ENCODE measurements at places on chromosomes 5 and 9.

DNA sequence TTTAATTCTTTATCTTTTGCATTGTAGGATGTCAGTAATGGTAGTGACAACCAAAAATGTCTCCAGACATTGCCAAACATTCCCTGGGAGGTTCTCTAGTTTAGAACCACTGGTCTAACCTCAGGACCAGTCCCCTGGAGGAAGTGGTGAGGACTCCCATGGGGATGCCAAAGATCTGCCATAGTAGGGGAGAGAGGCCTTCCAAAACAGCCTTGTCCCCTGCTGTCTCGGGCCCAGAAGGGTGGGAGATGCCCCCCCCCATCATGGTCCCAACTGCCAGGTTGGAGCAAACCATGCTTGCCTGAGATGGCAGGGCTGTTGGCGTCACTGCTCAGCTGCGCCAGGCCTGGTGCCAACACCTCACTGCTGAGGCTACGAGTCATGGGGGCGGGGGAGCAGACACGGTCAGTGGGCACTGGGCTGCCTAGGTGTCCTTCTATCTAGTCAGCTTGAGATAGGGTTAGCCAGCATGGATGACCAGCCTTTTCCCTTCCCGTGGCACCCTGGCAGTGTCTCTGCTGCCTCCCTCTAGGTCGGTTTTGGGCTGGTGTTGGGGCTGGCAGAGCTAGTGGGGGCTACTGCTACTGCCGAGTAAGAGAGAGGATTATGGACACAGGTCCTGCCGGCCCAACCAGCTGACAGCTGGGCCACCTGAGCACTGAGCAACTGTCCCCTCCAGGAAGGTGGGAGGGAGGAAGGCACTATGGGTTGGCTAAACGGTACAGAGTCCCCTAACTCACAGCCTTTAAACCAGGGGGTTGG lies 8.3 kb upstream of the CXXC5 start:
- DNase-seq: no peak

DNA sequence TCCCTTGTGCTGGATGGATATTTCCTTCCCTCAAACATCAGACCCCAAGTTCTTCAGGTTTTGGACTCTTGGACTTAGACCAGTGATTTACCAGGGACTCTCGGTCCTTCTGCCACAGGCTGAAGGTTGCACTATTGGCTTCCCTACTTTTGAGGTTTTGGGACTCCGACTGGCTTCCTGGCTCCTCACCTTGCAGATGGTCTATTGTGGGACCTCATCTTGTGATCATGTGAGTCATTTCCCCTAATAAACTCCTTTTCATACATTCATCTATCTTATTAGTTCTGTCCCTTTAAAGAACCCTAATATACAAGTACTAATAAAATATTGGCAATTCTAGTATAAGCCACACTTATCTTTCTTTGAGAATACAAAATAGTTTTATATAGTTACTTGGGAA lies 1078.9 kb downstream of the CDH12 start:
- DNase-seq: no peak

- DNase-seq: no peak
Measured at GRCh38 chr5:133738271-133738670, 125.9 kb upstream of the FSTL4 start.

DNA sequence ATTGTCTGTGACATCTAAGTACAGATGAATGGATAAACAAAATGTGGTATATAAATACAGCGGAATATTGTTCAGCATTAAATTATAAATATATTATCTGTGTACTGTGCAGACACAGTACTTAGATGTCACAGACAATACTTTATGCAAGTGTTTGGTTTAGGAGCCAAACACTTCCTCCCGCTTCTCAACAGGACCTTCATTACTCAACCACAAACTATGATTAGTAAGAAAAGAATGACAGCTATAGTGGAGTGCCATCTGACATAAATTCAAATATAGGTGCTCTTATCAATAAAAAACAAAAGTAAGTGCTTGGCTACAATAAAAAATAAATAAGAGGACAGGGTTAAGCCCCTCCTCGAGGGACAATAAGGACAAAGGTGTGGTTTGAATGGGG lies 38.9 kb upstream of the STX17 start:
- DNase-seq: no peak

GRCh38 chr5:103234239-103234975 lies 24.2 kb upstream of the MACIR start:
- no peak for DNase-seq

GRCh38 chr9:119153402-119153801 lies 215.8 kb downstream of the BRINP1 start:
- DNase-seq: no peak

DNA sequence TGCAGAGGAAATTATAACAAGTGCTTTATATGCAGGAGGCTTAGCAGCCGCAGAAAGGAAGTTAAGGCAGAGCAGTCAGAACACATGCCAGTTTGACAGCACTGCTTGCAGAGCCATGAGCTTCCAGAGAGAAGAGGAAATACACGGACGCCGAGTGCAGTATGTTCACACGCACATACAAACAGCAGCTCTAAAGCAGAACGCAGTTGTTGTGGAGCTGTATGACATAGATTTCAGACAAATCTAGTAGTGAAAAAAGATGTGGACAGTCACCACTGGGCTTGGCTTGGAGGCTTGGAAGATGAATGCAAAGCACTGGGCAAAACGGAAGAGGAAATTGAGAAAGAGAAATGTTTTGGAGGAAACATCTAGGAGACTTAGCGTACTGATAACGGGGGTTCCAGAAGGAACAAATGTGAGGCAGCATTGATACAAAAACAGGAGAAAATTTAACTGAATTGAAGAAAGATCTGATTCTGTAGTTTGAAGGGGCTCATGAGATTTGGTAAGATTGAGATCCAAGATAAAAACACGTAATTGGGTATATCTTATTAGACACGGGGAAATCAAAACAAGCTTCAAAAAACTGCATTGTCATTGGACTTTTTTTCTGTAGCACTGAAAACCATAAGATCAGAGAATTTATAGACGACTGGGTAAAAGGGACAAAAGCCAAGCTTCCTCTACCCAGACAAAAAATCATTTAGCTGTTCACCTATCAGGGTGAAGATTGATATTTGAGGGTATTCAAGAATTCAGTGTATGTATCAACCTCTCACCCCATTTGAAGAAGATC lies 19.6 kb upstream of the ROPN1L start:
- no peak for DNase-seq

GRCh38 chr5:145111420-145111819 lies 723.7 kb downstream of the PRELID2 start:
- DNase-seq: no peak

- DNase-seq: no peak
Measured at GRCh38 chr5:62093411-62093810, 212.6 kb upstream of the KIF2A start.

- no peak for DNase-seq
Measured at GRCh38 chr9:98457726-98458370, 202.4 kb upstream of the TBC1D2 start.

DNA sequence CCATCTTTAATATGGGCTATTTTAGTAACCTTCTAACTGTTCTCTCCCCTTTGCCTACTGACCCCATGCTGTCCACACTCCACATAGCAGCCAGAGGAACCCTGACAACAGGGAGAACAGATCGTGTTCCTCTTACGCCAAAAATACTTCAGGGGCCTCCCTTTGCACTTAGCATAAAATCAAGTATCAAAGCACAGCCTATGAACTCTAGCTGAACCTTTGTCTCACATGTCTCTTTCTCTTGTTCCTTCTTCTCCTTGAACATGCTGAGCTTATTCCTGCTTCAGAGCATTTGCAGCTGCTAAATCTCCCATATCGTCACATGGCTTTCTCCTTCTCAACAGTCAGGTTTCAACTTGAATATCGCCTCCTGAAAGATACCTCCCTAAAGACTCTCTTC lies 698.8 kb upstream of the C9orf72 start:
- DNase-seq: no peak

- DNase-seq: no peak
Measured at GRCh38 chr5:180153991-180154390, 55.0 kb downstream of the RASGEF1C start.

GRCh38 chr5:58979090-58979489 lies 396.2 kb downstream of the RAB3C start:
- no peak for DNase-seq

DNA sequence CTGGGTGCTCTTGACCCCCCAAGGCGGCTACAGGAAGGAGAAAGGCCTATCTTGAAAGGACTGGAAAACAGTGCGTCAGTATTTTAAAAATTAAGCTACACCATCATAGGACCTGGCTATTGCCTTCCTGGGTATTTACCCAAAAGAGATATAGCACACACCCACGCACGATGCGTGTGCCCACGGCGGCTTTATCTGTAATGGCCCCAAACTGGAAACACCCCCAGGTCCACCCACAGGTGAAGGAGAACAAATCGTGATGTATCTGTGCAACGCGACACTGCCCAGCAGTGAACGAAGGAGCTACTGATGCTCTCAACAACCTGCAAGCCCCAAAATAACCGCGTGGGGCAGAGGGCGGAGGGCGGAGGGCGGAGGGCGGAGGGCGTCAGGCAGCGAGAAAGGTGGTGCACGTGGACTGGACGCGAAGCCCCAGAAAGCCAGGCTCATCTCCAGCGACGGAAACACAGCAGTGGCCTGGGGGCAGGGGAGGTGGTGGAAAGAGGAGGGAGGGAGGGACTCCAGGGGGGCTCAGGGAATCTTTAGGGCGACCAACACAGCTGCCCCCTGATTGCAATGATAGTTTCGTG lies 12.4 kb upstream of the PTGDS start:
- DNase-seq: no peak
